Left ventricle myocardium superior (tissue), 1 donor: ENCODE measurements at places on chromosomes 2 and 18. TPM values are rescaled to one million over a fixed set of nuclear protein-coding genes. Genes with fewer than 3 reads are reported as not detected.
A peak's percentile ranks its signal among the peaks of the same experiment; 100 is the strongest.

DNA sequence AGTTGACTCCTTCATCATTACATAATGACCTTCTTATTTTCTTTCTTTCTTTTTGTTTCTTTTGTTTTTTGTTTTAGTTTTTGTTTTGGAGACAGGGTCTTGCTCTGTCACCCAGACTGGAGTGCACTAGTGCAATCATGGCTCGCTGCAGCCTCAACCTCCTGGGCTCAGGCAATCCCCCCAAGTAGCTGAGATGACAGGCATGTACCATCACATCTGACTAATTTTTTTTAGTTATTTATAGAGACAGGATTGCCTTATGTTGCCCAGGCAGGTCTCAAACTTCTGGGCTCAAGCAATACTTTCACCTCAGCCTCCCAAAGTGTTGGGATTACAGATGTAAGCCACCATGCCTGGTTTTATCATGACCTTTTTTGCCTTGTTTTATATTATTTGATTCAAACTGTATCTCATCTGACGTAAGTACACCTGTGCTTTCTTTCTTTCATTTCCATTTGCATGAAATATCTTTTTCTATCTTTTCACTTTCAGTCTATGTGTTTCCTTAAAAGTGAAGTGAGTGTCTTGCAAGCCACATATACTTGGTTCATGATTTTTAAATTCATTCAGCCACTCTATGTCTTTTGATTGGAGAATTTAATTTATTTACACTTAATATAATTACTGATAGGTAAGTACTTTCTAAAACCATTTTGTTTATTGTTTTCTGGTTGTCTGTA lies 39.1 kb downstream of the SP100 start:
- no peak for DNase-seq

GRCh38 chr2:69499966-69500365 lies 62.7 kb upstream of the NFU1 start:
- no peak for DNase-seq

DNA sequence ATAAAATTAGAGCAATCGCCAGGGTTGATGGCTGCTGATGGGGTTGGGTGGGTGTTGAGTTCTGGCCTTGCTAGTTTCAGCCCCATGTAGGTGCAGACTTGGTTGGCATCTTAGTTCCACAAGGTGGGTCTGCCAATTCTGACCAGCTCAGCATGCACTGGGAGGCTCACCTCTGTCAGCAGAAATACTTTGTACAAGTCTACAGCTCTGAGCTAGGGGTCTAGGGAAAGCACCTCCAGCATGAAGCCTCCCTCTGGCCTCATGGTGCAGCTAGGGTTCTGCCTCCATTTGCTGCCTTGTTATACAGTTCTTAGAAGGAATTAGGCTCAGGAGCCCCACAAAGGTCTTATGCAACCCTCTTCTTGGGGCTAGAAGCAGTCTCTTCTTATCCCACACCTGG lies 278.9 kb upstream of the HDAC4 start:
- DNase-seq, result no peak

GRCh38 chr2:226423498-226423960 lies 376.1 kb downstream of the IRS1 start:
- no peak for DNase-seq

DNA sequence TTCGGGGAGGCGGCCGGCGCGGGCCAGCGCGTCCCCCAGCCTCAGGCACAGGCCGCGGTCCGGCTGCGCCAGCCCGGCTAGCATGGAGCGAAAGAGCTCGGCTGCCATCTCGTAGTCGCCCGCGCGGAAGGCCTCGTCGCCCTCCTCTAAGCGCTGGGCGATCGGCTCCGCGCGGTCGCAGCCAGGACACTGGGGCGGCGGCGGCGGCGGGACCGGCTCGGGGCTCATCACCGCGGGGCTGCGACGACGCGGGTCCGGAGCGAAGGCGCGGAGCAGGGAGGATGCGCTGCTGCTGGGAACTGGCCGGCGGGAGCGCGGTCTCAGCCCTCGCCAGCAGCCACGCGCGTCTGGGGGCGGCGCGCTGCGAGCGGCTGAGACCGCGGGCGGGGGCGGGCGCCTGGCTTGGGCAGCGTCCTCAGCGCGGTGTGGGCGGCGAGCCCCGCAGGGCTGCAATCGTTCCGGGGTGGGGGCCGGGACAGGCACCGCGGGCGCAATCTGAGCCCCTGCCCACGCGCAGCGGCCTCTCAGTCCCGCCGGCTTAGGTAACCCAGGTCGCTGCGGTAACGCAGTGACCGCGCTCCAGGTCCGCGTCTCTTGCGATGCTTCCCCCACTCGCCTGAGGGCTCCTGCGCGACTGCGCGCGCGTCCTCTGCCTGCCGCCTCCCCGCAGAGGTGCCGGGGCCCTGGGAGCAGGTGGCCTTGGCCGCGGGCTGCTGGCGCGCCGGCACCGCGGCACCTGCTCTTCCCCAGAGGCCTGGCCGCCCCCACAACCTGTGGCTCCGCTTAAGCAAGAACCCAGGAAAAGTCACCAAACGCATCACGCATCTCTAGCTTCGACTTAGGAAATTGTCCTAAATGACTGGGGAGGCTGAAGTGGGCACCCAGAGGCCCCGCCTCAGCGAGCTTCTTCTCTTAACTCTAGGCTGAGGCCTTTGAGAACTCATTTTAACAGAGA lies at the start of gene LONRF2:
Gene LONRF2 (minus strand): TSS at position 636 of the 955 bp plus-strand sequence. CDS start 408 bp downstream, at position 228.
- DNase-seq, result peak; percentile 74

- no peak for DNase-seq
Measured at GRCh38 chr18:54949588-54949987, 9.7 kb downstream of the CCDC68 start.

GRCh38 chr2:226334981-226335720 lies 464.5 kb downstream of the IRS1 start:
- no peak for DNase-seq

GRCh38 chr2:176817061-176817565 lies 395.5 kb upstream of the HNRNPA3 start:
- DNase-seq, result no peak

DNA sequence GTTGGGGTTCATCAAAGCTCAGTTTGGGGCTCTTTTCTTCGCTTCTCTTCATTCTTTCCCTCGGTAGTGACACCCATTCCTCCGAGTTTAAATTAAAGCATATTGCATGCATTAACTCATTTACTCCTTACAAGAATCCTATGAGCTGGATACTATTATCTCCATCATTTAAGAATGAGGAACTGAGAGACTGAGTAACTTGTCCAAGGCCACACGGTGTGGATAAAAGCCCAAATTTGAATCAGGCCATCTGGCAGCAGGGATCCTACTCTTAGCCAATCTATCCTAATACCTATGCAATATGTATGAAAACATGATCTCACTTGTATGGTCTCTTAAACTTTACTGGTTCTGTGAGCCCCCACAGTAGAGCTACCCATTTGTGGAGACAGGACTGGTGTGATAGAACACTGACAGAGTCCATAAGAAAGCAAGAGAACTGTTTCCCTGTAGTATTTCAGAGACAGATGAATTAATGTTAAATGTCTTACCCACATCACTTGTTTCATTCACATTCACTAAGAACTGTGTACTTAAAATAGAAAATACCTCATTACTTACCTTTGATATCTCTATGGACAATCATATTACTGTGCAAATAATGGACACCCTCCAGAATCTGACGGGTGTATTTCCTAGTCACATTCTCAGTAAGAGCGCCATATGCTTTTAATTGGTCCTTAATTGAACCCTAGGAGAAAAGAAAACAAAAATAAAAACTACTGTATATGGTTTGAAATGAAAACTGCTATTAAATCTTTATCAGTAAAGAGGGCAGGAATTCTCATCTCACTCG lies 20.4 kb upstream of the ERCC3 start:
- DNase-seq, result no peak

DNA sequence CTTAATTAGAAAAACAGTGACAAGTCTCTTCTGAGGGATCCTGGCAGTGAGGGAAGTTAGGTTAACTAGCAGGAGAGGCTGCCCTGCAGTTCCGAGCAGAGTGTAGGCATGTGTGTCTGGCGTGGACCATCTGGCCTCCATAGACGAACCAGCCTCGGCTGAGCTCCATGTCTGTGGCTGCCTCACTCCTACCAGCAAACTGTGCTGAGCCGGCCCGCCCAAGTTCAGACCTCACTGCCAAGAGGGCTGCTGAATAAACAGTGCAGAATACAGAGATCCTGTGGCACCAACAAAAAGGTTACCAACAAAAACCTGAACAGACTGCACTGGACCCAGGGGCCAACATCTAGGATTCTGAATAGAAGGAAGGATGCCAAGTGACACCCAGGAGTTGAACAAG lies 27.3 kb downstream of the INO80C start:
- DNase-seq, result no peak

DNA sequence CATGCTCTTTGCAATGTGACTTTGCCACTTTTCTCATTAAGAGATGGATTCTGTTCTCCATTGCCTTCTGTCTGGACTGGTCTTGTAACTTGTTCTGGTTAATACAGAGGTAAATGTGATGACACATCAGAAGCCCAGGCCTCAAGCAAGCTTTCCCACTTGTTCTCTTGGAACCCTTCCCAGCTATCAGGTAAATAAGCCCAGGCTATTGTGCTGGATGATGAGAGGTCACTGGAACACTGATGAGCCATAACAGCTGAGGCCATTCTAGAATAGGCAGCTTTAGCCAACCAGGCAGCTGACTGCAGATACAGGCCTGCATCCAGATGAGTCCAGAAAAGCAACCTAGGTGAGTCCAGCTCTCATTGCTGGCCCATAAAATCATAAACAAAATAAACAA lies 1007.0 kb upstream of the ACVR2A start:
- DNase-seq, result no peak

ELOA2 gene
- total RNA-seq, result not detected

VSNL1 gene
- total RNA-seq, result 18.6 TPM

TMEM17 gene
- 1.4 TPM for total RNA-seq
